Cerebellum (tissue), 4 donors: ENCODE measurements at places on chromosomes 16 and 17. TPM values are rescaled to one million over a fixed set of nuclear protein-coding genes. Genes with fewer than 3 reads are reported as not detected.

DNA sequence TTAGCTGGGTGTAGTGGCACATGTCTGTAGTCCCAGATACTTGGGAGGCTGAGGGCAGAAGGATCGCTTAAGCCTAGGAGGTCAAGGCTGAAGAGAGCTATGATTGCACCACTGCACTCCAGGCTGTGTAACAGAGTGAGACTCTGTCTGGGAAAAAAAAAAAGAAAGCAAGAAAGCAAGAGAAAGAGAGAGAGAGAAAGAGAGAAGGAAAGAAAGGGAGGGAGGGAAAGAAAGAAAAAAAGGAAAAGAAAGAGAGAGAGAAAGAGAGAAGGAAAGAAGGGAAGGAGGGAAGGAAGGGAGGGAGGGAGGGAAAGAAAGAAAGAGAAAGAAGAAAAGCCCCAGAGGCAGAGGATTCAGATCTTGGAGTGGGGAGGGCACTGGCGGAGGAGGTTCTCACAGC is 6.5 kb downstream of the DHX58 start:
- DNase-seq, result no peak

CYB5B gene
- 59.9 TPM for total RNA-seq

GRCh38 chr17:51907041-51907440 is 251.5 kb downstream of the CA10 start:
- peak; percentile 27 for DNase-seq

HS3ST2 gene
- 6.3 TPM for total RNA-seq

DNA sequence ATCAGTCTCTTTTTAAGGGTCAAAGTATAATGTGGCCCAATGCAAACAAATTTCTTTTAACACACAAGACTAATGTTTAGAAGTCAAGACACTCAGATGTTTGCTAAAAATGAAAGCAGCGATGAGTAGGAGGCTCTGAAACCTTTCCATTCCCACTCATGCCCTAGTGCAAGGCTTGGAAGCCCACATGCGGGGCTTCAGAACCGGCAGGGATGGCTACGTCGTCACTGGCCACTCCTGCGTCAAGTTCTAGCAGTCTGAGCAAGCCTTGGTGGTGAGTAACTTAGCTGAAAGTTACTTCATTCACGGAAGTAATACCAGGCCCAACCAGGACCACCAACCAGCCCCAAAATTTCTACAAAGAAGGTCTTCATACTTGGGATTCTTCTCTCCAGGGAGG is 14.8 kb upstream of the TMED6 start:
- DNase-seq, result no peak

DNA sequence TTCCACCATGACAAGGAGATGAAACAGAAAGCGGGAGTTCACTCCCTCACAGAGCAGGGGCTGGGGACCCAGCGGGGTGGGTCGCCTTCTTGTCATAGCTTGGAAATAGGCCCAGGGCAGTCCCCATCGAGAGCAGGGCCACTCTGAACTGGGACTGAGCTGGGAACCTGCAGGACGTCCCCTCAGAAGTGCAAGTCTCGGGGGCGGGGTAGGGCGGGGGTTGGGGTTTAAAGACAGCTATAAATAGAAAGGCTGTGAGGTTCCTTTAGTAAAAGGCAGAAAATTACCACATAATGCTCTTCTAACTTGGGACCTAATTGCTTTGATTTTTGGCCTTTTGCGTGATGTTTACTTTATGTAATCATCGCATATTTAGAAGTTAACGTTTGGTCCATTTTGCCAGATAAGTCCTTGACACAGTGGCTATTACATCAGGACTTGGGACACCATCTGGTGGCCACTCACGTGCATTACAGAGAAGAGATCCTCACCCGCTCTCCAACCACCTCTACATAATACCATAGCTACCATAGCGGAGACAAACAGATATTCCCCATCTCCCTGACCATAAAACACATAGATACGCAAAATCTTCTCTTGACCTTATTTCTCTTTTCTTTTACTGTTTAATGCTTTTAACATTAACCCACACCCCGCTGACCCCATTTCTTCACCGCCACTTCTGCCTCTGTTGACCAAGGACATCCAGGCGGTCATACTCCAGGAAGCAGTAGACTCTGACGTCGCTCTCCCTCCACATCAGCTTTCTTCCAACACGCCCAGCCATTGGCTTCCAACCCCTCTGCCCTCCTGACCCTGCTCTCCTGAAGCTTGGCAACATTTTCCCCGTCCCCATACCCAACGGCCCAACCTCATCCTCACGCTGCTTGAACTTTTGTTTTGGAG is 27.5 kb upstream of the PIK3R6 start:
- DNase-seq, result peak; percentile 75
